HFFc6 (cell line): ENCODE measurements at places on chromosomes 5 and 9.
A peak's percentile ranks its signal among the peaks of the same experiment; 100 is the strongest.

DNA sequence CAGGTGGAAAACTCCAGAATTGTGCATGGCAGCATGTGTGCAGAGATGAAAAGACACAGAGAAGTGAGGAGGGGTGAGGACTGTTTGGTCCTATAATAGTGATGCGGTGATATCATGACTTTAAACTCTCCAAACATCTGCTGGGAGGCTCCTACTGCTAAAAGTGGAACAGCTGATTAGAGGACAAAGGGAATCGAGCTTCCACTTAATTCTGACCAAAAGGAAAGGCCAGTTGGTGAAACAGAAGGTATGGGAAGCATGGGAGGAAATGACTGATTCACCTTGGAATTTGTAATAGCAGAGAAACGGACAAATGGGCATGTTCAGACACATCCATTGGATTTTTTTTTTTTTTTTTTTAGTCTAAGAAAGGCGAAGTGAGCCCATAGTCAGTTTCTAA, 67.5 kb upstream of the MAMDC2 start:
- H3K4me1 ChIP-seq = peaks cover 78% of the 10 kb centered on the region
- H3K4me3 ChIP-seq = peak overlapping the region; percentile 46
- DNase-seq = peak; percentile 90
- H3K27me3 ChIP-seq = no peaks in the 10 kb centered on the region
- peak overlapping the region; percentile 96 for H3K27ac ChIP-seq
- peaks cover 10% of the 10 kb centered on the region for H3K36me3 ChIP-seq

DNA sequence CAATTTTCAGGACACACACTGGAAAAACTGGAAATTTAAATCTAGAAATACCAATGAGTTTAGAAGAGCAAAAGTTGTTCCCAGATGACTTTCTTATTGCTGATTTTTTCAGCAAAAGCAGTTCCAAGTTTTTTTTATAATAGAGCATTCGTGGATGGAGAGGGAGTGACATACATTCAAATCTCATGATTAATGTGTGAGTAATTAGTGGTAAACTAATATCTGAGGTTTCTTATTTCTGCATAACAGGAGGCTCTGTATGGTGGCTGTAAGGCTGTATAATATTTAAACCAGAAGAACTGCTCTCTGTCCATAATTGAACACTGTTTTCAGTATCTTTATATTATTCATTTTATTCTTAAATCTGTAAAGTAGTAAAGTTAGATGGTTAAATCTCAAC, 25.8 kb downstream of the LYSMD3 start:
- H3K27me3 ChIP-seq = no peaks in the 10 kb centered on the region; the same call in 1 of the 2 replicates

DNA sequence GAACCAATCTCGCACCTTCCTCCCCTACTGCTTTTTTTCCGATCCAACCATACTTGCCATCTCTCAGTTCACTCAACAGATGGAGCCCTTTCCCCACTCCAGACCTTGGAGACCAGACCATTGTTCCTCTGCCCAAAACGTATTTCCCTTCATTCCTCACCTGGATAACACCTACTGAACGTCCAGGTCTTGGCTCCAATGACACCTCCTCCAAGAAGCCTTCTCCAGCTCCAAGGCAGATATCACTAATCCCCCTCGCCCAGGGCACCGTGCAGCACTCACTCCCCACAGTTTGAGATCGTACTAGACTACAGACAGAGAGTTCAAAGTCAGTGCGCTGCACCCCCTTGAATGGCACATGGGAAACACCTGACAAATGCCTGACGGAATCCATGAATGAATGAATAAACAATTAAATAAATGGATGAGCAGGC, 47.1 kb upstream of the AKNA start:
- H3K27ac ChIP-seq = no peak overlapping the region
- no peaks in the 10 kb centered on the region for H3K36me3 ChIP-seq
- DNase-seq = no peak
- no peaks in the 10 kb centered on the region for H3K4me1 ChIP-seq
- H3K27me3 ChIP-seq = peaks cover 6% of the 10 kb centered on the region

DNA sequence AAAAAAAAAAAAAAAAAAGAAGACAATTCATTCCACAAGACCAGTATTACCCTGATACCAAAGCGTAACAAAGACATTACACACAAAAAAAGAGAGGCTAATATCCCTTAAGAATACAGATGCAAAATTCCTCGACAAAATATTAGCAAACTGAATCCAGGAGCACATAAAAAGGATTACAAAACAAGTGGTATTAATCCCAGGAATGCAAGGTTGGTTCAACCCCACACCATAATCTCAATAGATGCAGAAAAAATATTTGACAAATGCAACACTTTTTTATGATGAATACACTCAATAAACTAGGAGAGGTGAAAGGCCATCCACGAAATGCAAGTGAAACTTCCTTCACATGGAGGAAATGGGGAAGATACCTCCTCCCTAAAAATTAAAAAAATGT, 80.1 kb upstream of the TLR4 start:
- no peaks in the 10 kb centered on the region for H3K4me1 ChIP-seq
- no peaks in the 10 kb centered on the region for H3K27me3 ChIP-seq
- no peak overlapping the region for H3K4me3 ChIP-seq
- no peak for DNase-seq

DNA sequence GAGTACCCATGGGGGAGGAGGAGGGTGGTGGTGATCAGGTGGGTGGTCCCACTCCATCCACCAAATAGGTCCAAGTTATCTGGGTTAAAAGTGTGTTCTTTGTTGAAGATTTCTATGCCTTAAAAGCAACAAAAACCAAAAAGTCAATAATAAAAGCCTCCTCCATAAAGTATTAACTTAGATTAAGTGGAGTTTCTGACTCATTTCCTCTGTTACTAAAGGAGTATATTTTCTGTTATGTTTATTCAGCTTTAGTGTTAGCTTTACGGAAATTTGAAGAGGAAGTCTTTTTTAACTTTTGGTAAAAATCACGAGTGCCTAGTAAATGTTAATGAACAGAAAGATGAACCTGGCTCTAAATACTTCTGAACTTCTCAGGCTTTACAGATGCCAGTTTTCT, 17.8 kb downstream of the FBXO38 start:
- H3K36me3 ChIP-seq = peaks cover 49% of the 10 kb centered on the region
- DNase-seq = no peak
- H3K27me3 ChIP-seq = no peaks in the 10 kb centered on the region; the same call in 1 of the 2 replicates

DNA sequence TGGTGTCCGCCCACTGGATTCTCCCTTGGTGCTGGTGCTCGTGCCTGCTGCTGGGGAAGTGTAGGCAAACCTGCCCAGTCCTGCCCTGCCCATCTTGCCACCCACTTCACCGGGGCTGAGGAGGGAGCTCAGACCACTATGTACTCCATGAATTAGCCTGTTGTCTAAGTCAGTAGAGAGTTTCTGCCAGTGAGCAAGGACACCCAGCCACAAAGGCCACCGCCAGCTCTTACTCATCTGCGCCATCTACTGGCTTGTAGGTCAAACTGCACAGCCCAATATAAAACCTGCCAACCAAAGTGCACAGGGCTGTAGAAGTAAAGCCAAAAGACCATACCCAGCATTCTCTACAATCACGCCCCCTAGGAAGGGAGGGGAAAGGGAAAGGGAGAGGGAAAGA, 102.3 kb downstream of the GLIS3 start:
- no peak overlapping the region for H3K27ac ChIP-seq
- no peak overlapping the region for H3K4me3 ChIP-seq
- DNase-seq = no peak
- H3K27me3 ChIP-seq = no peaks in the 10 kb centered on the region
- H3K36me3 ChIP-seq = peaks cover 68% of the 10 kb centered on the region

- no peaks in the 10 kb centered on the region for H3K4me1 ChIP-seq
- no peak for DNase-seq
- no peak overlapping the region for H3K4me3 ChIP-seq
- H3K27me3 ChIP-seq = no peaks in the 10 kb centered on the region; the same call in 1 of the 2 replicates
- no peaks in the 10 kb centered on the region for H3K36me3 ChIP-seq
- H3K27ac ChIP-seq = no peak overlapping the region
Observed at GRCh38 chr5:110956913-110957813, 114.3 kb upstream of the TSLP start.

GRCh38 chr5:6321078-6321477, 57.3 kb downstream of the MED10 start:
- H3K36me3 ChIP-seq = peaks cover 4% of the 10 kb centered on the region; the same call in 1 of the 2 replicates
- no peaks in the 10 kb centered on the region; the same call in none of the 2 replicates for H3K27me3 ChIP-seq
- no peak overlapping the region for H3K4me3 ChIP-seq
- no peak for DNase-seq

GRCh38 chr9:99044827-99045226, 60.1 kb upstream of the TGFBR1 start:
- H3K4me3 ChIP-seq = no peak overlapping the region
- H3K36me3 ChIP-seq = peaks cover 27% of the 10 kb centered on the region
- DNase-seq = peak; percentile 26

DNA sequence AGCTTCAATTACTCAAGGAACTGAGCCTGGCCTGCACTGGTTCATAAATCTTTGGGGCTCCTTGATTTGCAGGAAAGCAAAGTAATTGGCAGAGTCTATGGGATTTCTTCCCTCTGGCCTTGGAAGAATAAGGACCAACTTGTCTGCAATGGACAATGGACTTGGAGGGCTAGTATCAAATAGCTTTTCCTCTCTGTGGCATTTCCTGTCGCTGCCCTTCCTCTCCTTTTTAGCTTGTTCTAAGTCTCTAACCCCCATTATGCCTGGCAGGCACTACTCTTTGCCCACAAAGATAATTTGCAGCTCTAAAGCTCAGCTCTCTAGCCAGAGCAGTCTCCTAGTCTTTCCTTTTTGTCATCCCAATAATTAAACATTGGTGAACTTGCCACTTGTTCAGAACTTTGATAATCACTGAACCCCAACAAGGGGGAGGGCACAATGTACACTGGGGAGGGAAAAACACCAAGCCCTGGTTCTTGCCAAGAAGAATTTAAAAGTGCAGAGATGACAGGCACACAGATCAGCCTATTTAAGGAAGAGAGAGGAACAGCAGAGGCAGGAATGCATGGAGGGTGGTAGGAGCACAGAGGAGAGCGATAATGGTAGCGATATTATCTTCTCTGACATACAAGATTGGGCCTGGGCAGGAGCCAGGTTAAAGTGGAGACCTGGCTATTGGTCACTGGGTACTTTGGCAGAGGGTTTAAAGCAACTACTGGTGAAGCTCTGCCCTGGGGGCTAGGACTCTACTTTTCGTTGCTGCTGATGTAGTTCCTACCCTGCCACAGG, 38.5 kb downstream of the FAM219A start:
- H3K27me3 ChIP-seq = peaks cover 2% of the 10 kb centered on the region; the same call in 1 of the 2 replicates
- H3K36me3 ChIP-seq = no peaks in the 10 kb centered on the region
- no peak overlapping the region for H3K4me3 ChIP-seq
- no peak overlapping the region for H3K27ac ChIP-seq
- H3K4me1 ChIP-seq = no peaks in the 10 kb centered on the region

- no peak overlapping the region for H3K4me3 ChIP-seq
- no peak for DNase-seq
- no peaks in the 10 kb centered on the region for H3K36me3 ChIP-seq
- H3K4me1 ChIP-seq = peaks cover 3% of the 10 kb centered on the region; the same call in 1 of the 2 replicates
- H3K27me3 ChIP-seq = no peaks in the 10 kb centered on the region
Observed at GRCh38 chr5:42779083-42779482, 22.5 kb downstream of the CCDC152 start.

DNA sequence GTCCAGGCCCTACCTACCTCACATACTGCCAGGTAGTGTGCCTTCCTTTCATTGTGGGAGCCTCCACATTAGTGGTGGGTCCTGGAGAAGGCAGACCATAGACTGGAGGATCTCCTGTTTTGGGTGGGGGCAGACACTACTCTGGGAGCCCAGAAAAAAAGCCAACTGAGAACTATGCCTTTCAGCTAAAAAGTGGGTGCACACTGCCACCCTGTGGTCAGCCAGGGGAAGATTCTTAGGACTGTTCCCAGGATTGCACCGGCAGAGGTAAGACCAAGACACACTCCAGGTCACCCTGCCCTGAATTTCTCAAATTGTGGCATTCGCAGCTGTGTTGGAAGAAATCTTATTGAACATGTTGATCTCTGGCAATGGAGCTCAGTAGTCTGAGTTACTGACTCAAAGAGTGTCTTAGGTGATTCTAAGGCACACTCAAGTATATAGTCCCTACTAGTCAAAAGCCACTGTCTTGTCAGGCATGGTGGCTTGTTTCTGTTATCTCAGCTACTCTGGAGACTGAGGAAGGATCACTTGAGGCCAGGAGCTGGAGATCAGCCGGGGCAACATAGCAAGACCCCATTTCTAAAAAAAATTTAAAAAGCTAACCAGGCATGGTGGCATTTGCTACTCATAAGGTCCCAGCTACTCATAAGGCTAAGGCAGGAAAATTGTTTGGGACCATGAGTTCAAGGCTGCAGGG, 3.6 kb downstream of the SIGMAR1 start:
- peaks cover 11% of the 10 kb centered on the region; the same call in 1 of the 2 replicates for H3K36me3 ChIP-seq
- H3K4me3 ChIP-seq = no peak overlapping the region
- peak; percentile 62 for DNase-seq
- H3K4me1 ChIP-seq = peaks cover 35% of the 10 kb centered on the region
- peaks cover 21% of the 10 kb centered on the region for H3K27me3 ChIP-seq

DNA sequence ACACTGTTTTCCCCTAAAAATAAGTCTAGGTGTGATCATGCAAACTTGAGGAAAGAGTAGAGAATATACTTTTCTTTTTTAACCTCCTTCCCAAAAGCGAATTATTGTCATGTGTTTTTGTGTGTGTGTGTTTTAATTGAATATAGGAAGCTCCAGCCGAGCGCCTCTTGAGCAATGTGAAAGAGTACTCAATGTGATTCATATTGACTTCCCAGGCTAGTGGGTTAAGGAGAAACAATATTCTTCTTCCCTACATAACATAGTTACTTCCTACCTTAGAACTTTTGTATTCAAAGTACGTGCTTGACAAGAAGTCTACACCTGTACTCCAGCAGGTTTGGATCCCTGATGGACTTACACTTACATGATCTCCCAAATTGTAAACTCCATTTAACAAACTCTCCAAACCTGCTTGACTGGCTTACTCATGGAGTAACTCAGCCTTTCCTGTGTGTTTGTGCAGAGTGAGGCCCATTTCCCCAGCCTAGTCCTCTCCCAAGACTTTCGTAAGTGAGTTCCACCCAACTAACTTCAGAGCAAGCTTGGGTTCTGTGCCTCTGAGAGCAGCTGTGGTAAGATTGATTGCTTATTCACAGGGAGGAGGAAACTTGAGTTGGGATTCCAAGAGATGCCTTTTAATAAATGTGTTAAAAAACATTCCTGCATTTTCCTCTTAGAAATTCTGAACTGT, 9.3 kb downstream of the SLC28A3 start:
- no peak overlapping the region for H3K27ac ChIP-seq
- no peak for DNase-seq
- H3K36me3 ChIP-seq = peaks cover 5% of the 10 kb centered on the region; the same call in 1 of the 2 replicates
